Osteocyte (in vitro differentiated cells): ENCODE measurements at places on chromosomes 1 and 21. TPM values are rescaled to one million over a fixed set of nuclear protein-coding genes. Genes with fewer than 3 reads are reported as not detected.

DNA sequence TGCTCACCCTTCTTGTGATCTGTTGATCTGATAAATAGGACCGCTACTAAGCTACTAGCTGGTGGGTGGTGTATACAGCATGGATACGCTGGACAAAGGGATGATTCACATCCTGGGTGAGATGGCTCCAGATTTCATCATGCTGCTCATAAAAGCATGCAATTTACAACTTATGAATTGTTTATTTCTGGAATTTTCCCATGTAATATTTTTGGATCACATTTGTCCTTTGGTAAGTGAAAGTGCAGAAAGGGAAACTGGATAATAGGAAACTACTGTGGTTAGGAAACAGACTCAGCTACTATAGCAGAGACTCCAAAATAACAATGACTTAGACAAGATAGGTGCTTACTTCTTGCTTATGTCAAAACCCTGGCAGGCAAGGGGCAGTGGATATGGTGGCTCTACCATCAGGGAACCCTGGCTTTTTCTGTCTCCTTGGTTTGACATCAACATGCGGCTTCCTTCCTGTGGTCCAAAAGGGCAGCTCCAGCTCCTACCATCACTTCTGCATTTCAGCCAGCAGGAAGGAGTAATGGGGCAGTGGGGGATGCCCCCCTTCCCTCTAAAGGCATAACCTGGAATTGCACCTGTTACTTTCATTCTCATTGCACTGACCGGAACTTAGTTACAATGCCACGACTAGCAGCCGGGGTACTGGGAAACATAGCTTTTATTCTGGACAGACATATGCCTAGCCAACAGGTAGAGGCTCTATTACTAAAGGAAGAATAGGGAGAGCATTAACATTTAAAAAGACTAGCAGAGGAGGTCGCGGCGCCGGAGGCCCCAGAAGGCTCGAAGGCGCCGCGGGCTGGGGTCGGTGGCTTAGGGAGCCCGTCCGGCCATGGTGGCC is 13.8 kb upstream of the AK2 start:
- H3K27me3 ChIP-seq = no peaks in the 10 kb centered on the region
- no peaks in the 10 kb centered on the region for H3K36me3 ChIP-seq
- peaks cover 17% of the 10 kb centered on the region for H3K4me1 ChIP-seq
- peak overlapping the region; percentile 71 for H3K27ac ChIP-seq
- DNase-seq = no peak

The PRMT6 gene
- 18.5 and 19.7 TPM in 2 replicates for total RNA-seq

- DNase-seq = no peak
- no peak overlapping the region for H3K4me3 ChIP-seq
- H3K27me3 ChIP-seq = peaks cover 4% of the 10 kb centered on the region
- peaks cover 11% of the 10 kb centered on the region for H3K4me1 ChIP-seq
- no peak overlapping the region for H3K27ac ChIP-seq
Measured at GRCh38 chr1:53172426-53173128, 24.0 kb upstream of the CPT2 start.

DNA sequence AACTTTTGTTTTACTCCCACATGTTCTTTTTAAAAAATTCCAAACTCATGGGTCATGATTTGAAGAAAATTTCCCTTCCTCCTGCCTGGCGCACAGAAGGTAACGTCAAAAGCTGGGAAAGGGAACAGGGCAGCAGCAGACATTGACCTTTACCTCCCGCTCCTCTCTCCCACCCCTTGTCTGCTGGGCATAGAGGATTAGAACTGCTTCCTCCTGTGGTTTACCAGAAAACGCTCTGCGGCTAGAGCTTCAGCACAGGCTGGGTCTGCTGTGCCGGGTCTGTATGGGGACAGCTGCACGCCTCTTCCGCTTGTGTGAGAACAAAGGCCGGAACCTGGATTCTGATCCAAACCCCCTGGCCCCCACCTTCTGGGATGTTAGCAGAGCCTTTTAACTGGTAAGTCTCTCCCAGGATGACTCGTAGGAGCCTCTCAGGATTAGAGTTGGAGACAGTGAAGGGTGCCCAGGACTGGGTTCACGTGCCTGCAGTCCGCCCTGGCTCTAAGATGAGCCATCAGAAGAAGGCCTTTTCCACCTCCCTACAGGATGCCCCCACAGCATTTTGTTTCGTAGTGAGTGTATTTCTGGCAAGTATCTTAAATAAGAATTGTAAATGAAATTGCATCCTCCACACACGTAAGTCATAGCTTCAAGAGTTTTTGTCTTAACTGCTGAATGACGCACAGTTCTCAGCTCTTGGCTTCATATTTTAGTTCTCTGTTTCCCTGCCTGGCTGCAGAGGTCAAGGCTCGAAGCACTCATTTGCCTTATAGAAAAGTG is 5.2 kb downstream of the H6PD start:
- no peak overlapping the region for H3K4me3 ChIP-seq
- H3K4me1 ChIP-seq = peaks cover 27% of the 10 kb centered on the region
- H3K36me3 ChIP-seq = peaks cover 17% of the 10 kb centered on the region
- H3K27me3 ChIP-seq = no peaks in the 10 kb centered on the region

DNA sequence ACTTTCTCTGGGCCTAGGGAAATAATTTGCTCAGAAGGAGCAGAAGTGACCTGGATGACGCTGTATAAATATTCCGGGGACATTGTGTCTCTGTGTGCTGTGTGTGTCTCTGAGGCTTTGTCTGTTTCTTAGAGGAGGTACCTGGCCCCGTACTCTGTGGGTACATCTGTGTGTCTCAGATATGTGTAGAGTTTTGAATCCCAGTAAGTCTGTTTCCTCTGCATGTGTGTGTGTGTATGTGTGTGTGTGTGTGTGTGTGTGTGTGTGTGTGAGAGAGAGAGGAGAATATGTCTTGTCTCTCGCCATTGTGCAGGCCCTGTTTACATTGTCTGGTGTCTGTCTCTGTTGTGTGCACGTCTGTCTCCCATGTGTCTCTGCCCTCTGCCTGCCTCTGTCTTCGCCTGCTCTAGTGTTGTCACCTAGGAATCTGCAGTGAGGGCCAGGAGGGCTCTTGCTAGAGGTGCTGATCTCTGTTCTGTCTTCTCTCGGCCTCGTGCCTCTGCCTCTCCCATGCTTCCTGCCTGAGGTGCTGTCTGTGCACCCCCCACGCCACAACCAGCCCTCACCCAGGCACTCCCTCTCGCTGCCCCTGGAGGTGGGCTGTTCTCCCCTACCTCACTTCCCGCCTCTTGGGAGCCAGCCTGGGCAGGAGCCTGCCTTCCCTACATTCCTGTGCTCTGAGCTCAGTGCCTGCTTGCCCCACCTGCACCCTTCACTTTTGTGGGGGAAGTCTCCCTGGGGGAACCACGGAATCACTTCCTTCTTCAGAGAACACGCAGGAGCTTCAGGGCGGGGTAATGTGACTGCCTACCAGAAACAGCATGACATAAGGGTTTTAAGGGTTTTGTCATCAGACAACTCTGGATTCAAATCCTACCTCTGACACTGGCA is 5.9 kb downstream of the MAP7D1 start:
- peak overlapping the region; percentile 74 for H3K4me3 ChIP-seq
- DNase-seq = no peak
- peaks cover 65% of the 10 kb centered on the region for H3K4me1 ChIP-seq

GRCh38 chr1:212514056-212514614 is 81.4 kb downstream of the NENF start:
- peaks cover 24% of the 10 kb centered on the region for H3K4me1 ChIP-seq
- no peak for DNase-seq
- H3K36me3 ChIP-seq = no peaks in the 10 kb centered on the region
- no peak overlapping the region for H3K4me3 ChIP-seq
- no peak overlapping the region for H3K27ac ChIP-seq

- peaks cover 22% of the 10 kb centered on the region for H3K27me3 ChIP-seq
- no peak overlapping the region for H3K4me3 ChIP-seq
- no peaks in the 10 kb centered on the region for H3K36me3 ChIP-seq
Measured at GRCh38 chr1:44526295-44527073, 121.4 kb downstream of the RNF220 start.

DNA sequence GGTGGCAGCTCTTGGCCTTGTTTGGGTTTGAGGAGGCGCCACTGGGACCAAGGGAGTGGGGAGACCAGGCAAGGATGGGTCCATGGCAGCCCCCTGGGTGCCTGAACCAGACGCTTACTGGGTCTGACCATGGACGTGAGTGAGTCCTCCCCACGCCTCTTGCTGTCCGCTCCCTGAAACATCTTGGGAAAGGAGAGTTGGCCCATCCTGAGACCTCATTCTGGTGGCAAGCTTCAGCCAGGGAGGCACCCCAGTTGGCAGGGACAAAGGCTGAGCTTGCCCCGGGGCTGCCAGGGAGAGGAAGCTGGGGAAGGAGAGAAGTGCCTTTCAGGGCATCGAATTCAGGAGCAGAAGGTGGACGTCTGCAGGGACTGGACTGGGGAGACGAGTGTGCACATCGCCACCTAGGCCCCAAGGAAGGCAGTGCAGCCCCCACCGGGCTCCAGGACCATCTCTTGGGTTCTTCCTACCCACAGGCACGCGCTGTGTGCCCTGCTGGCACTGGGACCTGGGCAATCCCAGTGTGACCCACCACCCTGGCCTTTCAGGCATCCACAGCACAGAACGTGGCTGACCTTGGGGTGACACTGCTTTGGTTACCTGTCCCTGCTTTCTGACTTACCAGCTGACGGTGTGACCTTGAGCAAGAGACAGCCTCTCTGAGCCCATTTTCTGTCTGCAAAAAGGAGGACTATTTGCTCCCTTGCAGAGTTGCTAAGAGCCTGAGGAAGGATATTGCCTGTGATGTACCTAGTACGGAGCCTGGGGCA is 132.9 kb upstream of the WNT4 start:
- peaks cover 12% of the 10 kb centered on the region for H3K4me1 ChIP-seq
- DNase-seq = peak; percentile 89
- peaks cover 26% of the 10 kb centered on the region for H3K27me3 ChIP-seq
- no peaks in the 10 kb centered on the region for H3K36me3 ChIP-seq
- H3K27ac ChIP-seq = no peak overlapping the region
- H3K4me3 ChIP-seq = no peak overlapping the region

DNA sequence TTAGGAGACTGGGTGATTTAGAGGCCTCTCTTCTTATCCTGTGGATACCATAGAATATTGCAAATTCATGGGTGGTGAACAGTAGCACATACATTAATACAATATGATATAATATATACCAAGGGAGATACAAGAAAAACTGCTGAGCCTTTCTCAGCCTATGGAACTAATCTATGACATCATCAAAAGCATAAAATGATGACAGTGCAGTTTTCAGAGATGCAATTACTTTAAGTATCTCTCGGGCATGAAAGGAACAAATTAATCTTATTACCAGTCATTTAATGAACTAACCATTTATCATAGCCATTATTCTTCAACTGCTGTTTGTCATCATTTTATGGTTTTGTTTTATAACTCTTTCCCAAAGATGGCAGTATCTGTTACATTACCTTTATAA is 3.5 kb downstream of the CHODL start:
- no peak for DNase-seq
- no peak overlapping the region for H3K4me3 ChIP-seq
- peaks cover 26% of the 10 kb centered on the region for H3K27me3 ChIP-seq

The OVAAL gene
- not detected in 2 replicates for total RNA-seq

The MSH4 gene
- 0.62 and 0.68 TPM in 2 replicates for total RNA-seq

- H3K4me1 ChIP-seq = no peaks in the 10 kb centered on the region
- H3K4me3 ChIP-seq = no peak overlapping the region
- H3K27me3 ChIP-seq = no peaks in the 10 kb centered on the region
- H3K27ac ChIP-seq = no peak overlapping the region
- DNase-seq = no peak
- no peaks in the 10 kb centered on the region for H3K36me3 ChIP-seq
Measured at GRCh38 chr1:96843196-96843595, 121.6 kb downstream of the PTBP2 start.

DNA sequence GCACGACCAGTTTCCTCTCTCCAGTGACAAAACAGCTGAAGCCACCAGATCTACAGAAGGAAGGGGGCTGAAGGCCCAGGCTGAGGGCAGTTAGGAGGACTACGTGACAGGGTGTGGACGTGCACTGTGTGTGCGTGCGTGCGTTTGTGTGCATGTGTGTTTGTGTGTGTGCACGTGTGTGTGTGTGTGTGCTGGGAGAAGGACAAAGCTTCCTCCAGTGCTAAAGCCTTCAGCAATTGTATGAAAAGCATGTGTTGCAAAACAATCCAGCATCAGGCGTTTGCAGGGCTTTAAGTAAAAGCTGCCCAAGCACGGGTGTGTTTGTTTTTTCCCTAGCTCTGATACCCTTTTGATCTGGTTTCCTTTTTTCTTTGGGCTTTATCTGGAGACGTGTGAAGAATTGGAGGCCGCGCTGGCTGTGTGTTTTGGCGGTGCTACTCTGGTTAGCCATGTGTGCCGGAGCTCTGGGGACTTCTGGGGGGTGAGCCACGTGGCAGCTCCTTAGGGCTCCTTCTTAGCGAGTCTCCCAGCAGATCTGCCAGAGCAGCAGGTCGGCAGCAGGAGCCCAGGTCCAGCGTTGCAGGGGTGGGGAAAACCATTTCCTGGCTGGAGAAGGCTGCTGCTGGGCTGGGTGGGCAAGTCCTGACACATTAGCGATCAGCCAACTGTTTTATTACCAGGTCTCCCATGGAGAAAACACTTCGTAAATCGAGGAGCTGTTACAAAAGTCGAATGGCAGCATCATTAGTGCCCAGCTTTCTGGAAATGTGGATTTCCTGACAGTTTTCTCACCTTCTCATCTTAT is 73.4 kb downstream of the UCK2 start:
- DNase-seq = no peak
- H3K36me3 ChIP-seq = peaks cover 17% of the 10 kb centered on the region
- H3K27ac ChIP-seq = peak overlapping the region; percentile 98
- H3K27me3 ChIP-seq = no peaks in the 10 kb centered on the region

- no peak for DNase-seq
- peaks cover 5% of the 10 kb centered on the region for H3K27me3 ChIP-seq
- H3K4me3 ChIP-seq = no peak overlapping the region
- H3K27ac ChIP-seq = no peak overlapping the region
Measured at GRCh38 chr1:76620371-76620770, 246.9 kb upstream of the ST6GALNAC5 start.

- no peaks in the 10 kb centered on the region for H3K27me3 ChIP-seq
- H3K36me3 ChIP-seq = no peaks in the 10 kb centered on the region
- no peak within 1 kb of the TSS for H3K4me3 ChIP-seq
- DNase-seq = no peak
Measured at GRCh38 chr1:162376691-162377090, at the start of gene SPATA46. Gene SPATA46 (minus strand): TSS chr1:162376854. CDS start chr1:162376790, 64 bp downstream.

The UTS2 gene
- not detected in 2 replicates for total RNA-seq

The ZNF648 gene
- not detected in 2 replicates for total RNA-seq

DNA sequence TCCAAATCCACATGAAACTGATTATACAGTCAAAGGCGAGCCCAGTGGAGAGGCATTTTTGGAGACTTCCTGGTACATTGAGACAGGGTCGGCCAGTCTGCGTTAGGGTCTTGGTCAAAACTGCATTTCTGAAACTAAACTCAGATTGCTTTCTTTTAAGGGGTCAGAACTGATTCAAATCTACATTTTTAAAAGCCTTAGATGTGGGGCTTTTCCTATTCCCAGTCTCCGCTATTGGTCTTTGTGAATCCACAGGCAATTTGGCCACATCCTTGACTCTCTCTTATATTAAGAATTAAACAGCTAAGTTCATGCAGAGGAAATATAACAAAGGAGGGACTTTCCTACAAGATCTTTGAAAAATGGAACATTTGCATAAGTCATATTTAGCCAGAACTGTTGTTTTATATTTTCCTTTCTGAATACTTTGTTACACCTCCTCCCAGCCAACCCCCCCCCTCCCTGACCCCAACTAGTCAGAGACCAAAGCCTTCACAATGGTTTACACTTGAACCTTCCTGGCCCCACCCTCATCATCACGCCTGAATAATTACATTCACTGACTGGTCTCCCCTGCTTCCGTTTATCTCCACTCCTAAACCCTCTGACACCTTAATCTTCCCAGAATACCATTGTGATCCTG is 30.9 kb downstream of the SELL start:
- no peaks in the 10 kb centered on the region for H3K36me3 ChIP-seq
- H3K27ac ChIP-seq = no peak overlapping the region
